ENCODE measurements at places on chromosomes 12 and 14. TPM values are rescaled to one million over a fixed set of nuclear protein-coding genes. Genes with fewer than 3 reads are reported as not detected.

DNA sequence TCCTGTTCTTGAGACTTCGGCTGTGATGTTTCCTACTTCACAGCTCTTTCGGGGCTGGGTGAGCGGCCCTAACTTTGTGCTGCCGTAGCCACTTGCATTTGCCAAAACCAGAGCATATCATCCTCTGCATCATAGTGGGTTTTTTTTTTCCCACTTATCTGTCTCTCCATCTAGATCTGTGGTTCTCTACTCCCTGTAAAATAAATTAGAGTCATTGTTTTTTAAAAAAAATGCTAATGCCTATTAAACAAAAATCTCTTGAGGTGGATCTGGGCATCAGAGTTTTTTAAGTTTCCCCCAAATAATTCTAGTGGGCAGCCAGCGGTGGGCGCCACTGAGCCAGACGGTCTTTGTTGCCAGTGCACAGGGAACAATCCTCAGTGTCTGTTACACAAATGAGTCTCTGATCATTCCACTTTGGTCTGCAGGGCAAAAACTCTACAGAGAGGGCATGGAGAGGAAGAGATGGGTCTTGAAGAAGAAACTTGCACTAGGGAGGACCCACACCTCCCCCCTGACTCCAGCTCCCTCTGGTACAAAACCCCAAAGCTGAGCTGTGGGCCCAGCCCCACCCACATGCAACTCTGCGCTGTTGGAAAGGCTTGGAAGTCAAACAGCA is 62.4 kb upstream of the BCL2L14 start:
- DNase-seq, result no peak

GRCh38 chr12:95074766-95075165 is 1.3 kb upstream of the NR2C1 start:
- DNase-seq, result peak; percentile 26

GRCh38 chr12:54593135-54593534 is 4.7 kb upstream of the PPP1R1A start:
- DNase-seq, result no peak

DNA sequence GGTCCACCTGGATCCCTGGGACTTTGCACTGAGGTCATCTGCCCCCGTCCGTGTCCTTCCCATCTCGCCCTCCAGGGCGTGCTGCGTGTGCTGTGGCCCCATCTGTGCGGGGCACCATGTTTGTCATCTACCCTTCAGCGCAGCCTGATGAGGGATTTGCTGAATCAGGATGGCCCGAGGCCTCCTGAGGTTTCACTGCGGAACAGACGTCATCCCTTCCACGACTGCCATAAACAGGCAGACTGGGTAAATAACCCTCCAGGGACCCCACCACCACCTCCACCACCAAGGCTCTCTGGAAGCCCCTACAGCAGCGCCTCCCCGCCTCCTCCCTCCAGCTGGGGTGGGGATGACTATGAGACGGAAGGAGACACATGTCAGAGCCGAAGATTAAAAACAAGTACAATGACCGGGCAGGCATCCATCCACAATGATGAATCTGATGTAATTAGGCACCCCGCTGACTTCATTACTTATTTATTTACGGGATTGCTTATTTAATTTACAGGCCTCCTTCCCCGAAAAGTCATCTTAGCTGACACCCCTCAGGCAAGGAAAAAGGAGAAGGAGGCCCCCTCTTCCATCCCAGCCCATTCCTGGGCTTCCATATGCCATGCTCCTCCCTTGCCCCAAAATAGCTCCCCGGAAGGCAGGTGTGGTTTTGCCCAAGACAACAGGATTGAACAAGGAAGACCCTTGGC is 39.4 kb downstream of the NCOR2 start:
- DNase-seq, result peak; percentile 70

GRCh38 chr14:22668417-22668816 is 24.3 kb upstream of the OR6J1 start:
- peak; percentile 77 for DNase-seq

The BATF gene
- not detected for total RNA-seq

The NGB gene
- not detected for total RNA-seq
